NCI-H1092 treated with DMSO at 0.1 percent for 48 hours (cell line): ENCODE measurements at places on chromosomes 3 and 15.
A peak's percentile ranks its signal among the peaks of the same experiment; 100 is the strongest.

- no peak for DNase-seq
These were observed 29.1 kb upstream of the LXN start for GRCh38 chr3:158701420-158702065.

GRCh38 chr15:98873441-98874218 is 134.0 kb downstream of the PGPEP1L start:
- no peak for DNase-seq

DNA sequence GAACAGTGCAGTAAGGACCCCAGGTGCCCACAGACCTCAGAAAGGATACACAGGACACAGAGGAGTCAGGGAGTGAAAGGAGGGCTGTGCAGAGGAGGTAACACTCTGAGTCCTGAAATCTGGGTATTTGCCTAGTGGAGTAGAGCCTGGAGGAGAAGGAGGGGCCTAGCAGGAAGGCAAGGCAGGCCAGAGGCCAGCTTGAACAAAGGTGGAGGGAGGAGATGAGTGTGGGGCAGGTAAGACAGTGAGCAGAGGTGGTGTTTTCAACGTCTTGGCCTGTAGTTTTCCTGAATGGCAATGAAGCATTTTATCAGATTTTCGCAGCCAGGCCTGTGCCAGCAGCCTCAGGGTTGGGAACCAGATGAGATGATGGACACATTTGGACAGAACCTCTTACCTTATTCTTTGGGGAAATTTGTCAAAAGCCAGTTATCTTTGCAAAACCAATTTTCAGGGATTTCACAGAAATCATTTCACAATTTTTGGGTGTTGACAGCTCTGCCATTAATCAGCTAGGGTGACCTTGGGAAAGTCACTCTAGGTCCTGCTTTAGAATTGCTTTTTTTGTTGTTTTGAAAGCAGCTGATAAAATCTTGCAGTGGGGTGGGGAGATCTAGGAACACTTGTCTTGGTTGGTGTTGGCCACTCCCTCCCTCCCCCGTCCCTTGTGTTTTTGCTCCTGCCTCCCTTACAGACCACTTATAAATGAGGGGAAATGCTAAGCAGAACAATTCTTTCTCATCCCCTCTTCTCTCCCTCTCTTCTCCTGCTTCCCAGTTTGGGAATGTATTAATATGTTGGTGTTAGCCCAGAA is 38.4 kb downstream of the SPSB4 start:
- no peak for DNase-seq

- DNase-seq, result peak; percentile 94
These were observed 11.8 kb downstream of the SAMD7 start for GRCh38 chr3:169923189-169923588.
